ENCODE measurements at places on chromosomes 5 and 9.

DNA sequence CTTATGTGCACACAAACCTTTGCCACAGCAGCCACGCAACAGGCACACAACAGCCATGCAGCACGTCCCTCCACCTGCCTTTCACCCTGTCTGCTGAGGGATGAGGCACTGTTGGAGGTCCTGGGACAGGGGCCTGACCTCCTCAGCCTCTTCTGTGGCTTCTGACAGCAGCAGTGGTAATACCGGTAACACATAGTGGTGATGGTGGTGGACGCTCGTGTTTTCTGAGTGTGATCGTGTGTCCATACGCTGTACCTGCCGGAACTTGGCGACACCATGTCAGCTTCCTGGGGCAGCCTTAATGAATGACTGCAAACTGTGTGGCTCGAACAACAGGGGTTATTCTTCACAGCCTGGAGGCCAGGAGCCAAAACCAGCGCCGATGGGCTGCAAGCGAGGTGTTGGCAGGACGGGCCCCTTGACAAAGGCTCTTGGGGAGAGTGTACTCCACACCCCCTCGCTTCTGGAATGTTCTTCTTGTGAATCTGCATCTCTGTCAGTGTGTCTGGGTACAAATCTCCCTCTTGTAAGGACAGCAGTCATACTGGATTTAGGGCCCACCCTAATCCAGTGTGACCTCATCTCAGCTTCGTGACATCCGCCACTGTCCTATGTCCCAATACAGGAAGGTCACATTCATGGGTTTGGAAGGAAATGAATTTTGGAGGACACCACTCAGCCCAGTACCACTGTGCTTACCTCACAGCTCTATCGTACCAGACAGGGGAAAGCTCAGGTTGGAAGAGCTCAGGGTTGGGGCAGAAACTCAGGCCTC is 55.3 kb upstream of the EXOC3 start:
- no peak for DNase-seq

DNA sequence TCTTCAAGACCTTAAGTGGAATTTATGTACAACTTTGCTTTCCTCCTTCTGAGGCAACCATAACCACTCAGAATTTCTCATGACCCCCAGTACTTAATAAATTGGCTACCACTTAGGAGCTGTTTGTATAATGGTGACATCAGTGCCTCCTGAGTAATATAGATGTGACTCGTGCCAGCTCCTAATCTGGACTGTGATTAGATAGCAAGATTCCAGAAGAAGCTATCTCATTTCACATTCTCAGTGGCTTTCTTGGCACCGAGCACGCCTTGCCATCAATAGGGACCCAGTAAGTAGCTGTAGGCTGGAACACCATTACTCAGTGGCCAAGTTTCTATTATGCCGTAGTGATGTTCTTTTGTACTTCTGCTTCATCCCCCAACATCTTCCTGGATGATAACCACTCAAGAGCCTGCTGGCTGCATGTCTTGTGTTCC is 228.8 kb downstream of the CD180 start:
- no peak for DNase-seq

DNA sequence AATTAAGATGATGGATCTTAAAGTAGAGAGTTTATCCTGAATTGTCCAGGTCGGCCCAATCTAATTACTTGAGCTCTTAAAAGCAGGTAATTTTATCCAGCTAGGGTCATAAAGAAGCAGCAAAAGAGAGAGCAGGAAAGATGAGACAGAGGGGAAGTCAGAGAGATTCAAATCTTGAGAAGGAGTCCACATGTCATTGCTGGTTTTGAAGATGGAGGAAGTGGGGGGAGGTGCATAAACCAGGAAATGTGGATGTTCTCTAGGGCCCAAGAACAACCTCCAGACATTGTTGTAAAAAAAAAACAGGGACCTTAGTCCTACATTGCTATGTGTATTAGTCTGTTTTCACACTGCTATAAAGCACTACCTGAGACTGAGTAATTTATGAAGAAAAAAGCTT is 66.4 kb downstream of the SLCO4C1 start:
- DNase-seq = no peak

GRCh38 chr9:134863941-134864820 is 16.4 kb upstream of the FCN2 start:
- no peak for DNase-seq
